Stimulated activated memory B cell treated with anti-CD40 and anti-IgM and Interleukin-4, amounts not matched to agents 10 μg/mL and 1 μg/mL and 100 μg/mL, for 72 hours (primary cell): ENCODE measurements at places on chromosomes 4 and X.

DNA sequence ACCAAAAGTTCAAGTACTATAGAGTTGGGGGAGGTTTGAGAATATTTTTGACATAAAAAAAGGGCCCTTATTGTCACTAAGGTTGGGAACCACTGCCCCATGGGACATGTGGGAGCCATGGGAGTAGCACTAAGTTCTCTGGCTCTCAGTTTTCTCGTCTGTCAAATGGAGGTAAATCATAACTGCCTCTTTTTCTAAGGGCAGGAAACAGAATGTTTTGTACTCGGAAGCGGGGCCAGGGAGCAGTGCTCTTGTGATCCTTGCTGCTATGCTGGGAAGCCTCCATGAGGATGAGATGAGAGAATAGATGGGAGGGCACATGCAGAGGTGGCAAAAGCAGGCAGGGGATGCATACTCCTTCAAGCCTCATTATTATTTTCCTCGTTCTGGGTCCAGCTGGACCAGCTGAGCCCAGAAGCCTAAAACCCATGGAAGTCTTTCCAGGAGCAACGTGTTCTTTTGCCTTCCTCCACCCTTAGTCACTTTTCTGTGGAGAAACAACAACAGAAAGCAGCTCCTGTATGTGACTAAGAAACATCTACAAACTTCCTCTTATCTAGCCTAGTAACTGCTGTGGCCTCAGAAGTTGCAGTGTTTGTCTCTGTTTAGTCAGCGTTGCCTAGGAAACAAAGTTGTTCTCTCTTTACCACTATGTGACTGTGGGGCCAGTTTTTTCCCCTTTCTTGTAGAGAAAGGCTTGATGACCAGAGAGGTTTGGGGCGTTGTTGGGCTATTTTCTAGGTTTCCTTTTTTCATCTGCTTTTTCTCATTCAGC is 64.8 kb downstream of the TSC22D3 start:
- peak; percentile 95 for ATAC-seq

- ATAC-seq, result no peak
Observed at GRCh38 chr4:180169394-180169793, 2073.8 kb upstream of the TENM3 start.

GRCh38 chr4:1974840-1975239 is 33.9 kb downstream of the NELFA start:
- no peak for ATAC-seq

- ATAC-seq, result no peak
Observed at GRCh38 chr4:58983887-58984286, 1873.7 kb upstream of the IGFBP7 start.

- ATAC-seq, result no peak
Observed at GRCh38 chr4:76733068-76733771, 164.7 kb downstream of the SOWAHB start.

- no peak for ATAC-seq
Observed at GRCh38 chr4:62644372-62644771, 1444.2 kb downstream of the ADGRL3 start.

GRCh38 chrX:21373637-21374162 is 518 bp upstream of the CNKSR2 start:
- peak; percentile 68 for ATAC-seq

DNA sequence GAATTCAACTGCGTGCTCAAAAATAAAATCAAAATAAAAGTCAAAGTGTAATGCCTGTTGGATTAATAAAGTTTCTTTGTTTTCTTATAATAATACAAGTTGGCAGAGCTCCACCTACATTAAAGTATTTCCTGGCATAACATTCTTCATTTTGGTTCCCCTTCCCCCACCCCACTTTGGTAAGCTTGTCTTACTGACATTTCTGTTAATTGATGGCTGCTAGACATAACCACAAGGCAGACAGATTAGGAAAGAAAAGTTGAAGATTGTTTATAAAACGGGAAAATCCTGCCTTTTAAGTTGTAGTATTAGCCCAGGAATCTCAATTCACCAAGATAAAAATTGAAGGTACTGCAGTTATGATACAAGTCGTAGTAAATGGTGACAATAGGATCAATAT is 246.5 kb upstream of the RPS6KA3 start:
- no peak for ATAC-seq

DNA sequence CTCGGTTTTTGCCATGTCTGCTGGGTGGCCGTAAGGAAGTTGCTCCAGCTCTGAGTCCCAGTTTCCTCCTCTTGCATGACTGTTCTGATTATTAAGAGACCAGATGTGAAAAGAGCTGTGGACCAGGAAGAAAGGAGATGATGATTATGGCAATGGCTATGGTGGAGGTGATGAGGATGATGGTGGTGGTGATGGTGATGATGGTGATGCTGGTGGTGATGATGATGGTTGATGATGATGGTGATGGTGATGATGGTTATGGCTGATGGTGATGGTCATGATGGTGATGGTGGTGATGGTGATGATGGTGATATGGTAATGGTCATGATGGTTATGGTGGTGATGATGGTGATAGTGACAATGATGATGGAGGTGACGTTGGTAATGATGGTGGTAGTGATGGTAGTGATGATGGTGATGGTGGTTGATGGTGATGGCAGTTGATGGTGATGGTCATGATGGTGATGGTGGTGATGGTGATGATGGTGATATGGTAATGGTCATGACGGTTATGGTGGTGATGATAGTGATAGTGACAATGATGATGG is 107.8 kb upstream of the NKX1-1 start:
- ATAC-seq, result no peak

DNA sequence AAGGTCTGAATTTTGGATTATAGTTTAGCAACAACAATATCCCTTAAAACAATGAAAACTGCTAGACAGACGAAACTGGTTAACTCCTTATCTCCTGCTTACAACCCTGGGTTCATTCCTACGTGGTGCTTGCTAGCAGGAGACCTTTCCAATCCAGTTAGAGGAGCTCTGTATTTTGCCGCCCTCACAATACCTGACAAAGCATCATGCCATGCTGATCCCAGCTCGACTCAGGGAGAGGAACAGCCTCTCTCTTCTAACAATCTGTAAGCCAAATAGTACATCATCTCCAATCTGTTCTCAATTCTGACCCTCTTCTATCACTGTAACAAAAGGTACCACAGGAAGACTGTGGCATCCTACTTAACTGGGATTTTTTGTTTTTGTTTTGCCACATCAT is 74.4 kb downstream of the PAPSS1 start:
- no peak for ATAC-seq

- ATAC-seq, result no peak
Observed at GRCh38 chrX:4179031-4179430, 465.6 kb upstream of the PRKX start.

- no peak for ATAC-seq
Observed at GRCh38 chr4:85952528-85952927, 407.3 kb downstream of the MAPK10 start.

DNA sequence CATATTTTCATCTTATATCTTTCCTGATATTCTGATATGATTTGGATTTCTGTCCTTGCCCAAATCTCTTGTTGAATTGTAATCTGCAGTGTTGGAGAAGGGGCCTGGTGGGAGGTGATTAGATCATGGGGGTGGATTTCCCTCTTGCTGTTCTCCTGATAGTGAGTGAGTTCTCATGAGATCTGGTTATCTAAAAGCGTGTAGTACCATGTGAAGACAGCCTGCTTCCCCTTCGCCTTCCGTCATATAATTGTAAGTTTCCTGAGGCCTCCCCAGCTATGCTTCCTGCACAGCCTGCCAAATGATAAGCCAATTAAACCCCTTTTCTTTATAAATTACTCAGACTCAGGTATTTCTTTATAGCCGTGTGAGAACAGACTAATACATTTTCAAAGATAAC is 77.2 kb downstream of the ANKRD50 start:
- ATAC-seq, result no peak

DNA sequence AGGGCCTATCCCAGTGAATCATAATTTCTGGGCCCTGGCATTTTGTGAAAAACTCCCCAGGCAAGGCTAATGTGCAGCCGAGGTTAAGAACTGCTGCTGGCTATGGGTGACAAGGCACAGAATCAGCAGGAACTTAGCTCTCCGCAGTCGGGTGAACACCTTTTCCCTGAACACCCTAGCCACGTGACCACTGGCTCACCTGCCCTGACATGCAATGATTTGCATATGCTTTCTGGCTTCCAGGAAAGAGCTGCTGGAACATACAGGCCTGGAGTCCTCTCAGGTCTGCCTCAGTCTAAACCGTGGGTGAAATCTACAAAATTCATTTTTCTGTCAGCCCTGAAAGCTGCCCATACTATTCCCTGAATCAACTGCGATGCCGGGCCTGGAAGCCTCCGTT is 56.6 kb downstream of the ZNF827 start:
- peak; percentile 68 for ATAC-seq

- ATAC-seq, result no peak
Observed at GRCh38 chr4:152000518-152000917, 239.7 kb upstream of the GATB start.

- ATAC-seq, result no peak
Observed at GRCh38 chr4:41064953-41065352, 149.4 kb downstream of the APBB2 start.

GRCh38 chrX:152895724-152896420 is 2.0 kb upstream of the ZNF185 start:
- no peak for ATAC-seq

DNA sequence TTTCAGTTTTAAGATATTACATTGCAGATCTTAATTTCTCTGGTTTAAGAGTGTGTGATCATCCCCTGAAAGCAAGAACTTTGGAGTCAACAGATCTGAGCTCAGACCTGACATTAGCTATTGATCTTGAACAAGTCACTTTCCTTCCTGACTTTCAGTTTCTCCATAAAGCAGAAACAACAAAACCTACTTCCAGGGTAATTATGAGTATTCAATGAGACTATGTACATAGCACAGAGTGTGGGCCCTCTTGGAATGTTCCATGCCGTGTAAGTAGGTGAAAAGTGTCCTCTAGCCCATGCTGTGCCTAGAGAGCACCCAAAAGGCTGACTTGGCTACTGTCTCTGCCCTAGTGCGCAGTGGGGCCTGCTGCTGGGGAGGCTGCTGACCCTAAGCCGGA is 188.0 kb upstream of the RPL34 start:
- no peak for ATAC-seq

DNA sequence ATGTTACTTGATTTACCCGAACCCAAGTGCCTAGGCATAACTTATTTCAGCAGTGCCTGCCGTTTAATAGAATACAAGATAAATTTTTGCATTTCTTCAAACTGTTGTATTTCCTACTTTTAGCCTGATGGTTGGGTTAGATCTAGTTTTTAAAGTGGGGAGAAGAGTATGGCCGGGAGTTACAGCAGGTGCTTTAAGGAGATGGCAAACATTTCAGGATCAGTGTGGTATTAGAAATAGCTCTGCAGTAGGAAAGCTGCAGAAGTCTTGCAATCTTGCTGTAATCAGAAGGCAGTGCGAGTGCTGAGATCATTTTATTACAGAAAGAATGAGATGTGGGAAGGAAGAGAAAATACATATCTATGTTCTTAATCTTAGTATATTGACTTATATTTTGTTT is 977.8 kb upstream of the TENM3 start:
- ATAC-seq, result no peak

GRCh38 chrX:45758738-45759397 is 558.2 kb upstream of the DIPK2B start:
- ATAC-seq, result peak; percentile 72

DNA sequence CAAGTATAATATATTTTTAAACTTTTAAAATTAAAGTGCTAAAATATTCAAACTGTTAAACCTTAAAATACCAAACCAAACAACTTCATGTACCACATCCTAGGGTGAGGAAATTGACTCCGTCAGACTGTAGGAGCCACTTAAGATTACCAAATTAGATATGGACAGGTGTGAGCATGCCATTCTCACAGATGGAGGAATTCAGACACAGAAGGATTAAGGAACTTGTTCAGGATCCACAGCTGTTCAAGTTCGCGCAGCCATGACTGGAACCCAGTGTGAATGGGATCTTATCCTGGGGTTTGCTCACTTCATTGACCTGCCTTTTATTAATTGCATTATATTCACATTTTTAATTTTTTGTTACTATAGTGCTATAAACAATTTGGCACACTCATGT is 224.9 kb upstream of the PCDH7 start:
- ATAC-seq, result no peak

DNA sequence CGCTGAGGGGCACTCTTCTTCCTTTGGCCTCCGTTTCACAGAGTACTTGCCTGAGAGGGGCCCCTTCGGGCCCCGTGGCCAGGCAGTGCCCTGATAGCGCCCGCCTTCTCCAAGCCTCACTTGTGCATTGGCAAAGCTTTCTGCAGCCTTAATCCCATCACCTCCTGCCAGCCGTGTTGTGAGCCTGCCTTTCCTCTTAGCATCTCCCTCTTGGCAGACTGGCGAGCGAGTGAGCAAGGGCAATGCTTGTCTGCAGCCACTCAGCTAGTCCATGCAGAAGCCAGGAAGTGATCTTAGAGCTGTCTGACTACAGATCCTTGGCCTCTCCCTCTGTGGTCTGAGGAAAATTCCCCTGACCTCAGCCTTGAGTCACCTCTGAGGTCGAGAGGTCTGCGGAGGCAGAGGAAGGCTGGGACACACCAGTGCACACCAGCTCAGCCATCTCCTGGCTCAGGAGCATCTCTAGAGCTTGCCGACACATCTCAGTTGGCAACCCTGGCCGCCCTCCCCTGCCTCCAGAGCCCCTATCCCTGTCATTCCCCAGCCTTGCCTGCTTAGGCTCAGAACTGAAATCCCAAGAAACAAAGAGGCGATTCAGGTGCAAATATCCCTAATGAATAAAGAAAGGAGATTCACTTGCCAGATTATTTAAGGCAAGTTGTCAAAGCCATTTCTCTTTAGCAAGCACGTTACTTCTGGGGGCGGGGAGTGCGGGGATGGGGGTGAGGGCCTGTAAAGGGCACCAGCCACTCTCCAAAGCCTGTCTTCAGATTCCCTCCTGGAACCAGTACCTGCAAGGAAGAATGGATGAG is 143.5 kb upstream of the MAMLD1 start:
- ATAC-seq, result peak; percentile 64

DNA sequence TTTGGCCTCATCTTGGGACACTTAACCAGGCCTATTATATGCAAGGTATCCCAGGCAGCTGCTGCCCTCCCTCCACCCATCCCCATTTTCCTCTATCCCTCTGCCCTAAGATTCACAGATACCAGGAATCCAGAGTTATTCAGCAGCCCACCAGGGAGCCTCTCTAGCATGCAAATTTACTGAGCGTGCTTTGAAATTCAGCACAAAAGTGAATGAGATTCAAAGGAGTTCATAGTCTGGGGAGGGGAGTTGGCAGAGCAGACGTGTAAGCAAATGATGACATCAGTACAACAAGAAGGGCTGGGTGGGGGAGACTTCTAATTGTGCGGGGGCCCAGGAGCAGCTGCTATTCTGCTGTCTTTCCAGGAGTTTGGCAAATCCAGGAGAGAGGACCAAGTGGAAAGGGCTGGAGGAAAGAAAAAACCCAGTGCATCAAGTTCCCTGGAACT is 1.7 kb upstream of the MTM1 start:
- no peak for ATAC-seq
